ENCODE measurements at places on chromosomes 5 and 9.

DNA sequence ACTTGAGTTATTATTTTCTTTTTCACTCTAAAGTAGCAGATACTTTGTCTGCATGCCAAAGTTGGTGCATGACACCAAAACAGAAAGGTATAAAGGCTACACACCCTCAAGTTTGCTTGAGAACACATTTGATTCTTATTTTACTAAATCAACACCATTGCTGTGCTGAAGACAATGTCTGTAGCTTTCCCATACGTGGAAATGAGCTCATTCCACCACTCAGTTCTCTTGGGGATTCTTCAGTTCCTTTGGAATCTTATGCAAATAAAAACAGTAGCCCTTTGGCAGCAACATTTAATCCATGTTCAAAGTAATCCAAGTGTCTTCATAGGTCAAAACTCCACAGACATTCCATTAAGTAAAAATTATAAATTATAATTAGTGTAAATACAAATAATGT is 264.9 kb downstream of the TLE1 start:
- no peak for DNase-seq

- no peak for DNase-seq
These were observed 5.3 kb downstream of the SLC1A3 start for GRCh38 chr5:36611520-36612274.

DNA sequence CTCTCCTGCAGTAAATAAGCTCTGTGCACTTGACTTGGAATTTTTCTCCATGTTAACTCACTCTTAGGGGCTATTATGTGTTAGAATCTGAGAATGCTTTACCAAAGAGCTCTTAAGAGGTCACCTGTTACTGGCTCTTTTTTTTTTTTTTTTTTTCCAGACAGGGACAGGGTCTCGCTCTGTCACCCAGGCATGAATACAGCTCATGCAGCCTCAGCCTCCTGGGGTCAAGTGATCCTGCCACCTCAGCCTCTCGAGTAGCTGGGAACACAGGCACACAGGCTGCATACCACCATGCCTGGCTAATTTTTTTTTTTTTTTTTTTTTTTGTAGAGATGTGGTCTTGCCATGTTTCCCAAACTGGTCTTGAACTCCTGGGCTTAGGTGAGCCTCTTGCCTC is 22.1 kb downstream of the HMGXB3 start:
- DNase-seq, result no peak

DNA sequence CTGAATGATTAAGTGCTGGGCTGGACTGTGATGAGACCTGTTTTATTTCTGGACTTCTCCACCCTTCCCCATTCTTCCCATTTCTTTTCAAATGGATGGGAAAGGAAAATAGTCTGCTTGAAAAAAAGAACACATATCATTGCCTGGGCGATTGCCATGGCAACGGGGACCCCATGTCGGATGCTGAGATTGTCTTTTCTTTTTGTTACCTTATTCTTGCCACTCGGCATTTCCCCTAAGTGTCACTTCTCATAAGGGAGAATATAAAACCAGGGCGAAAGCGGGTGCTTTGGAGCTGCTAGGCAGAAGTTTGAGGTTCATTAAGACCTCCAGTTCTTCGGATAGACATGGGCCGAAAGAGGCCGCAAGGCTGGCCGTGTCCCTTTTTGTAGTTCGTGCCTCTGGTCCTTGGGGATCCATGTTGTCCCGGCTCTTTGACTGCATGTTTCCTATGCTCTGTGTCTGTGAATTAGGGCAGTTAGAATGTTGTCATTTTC is 763 bp downstream of the FGD3 start:
- DNase-seq, result no peak

DNA sequence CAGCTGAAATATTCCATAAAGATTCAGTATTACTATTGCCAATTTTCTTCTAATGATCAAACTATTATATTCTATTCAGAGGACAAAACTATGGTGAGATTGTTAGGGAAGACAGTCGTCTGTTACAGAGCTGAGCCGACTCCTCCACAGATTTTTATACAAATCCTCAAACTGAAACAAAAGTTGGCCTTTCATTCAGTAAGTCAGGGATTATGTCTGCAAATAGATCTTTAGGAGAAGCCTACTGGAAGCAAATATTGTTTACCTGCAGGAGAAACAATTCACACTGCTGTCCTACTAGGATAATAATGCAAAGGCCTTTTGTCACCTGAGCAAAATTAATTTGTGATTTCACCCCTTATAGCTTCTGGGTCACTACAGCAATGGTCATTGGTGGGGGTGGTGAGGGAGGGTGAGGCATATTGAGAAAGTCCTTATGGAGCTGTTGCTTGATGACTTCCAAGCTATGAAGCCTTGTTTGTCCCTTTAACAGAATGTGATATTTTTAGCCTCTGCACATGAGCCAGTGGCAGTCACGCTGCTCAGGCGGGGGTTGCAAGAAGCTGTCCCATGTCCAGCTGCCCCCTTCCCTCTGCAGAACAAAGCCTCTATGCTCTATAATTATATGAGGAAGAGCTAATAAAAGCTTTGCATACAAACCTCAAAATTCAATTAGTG is 200.5 kb upstream of the KLF9 start:
- DNase-seq, result no peak

GRCh38 chr5:33299621-33300208 is 141.1 kb upstream of the TARS1 start:
- no peak for DNase-seq

GRCh38 chr9:100063185-100063584 is 35.6 kb downstream of the ERP44 start:
- no peak for DNase-seq

DNA sequence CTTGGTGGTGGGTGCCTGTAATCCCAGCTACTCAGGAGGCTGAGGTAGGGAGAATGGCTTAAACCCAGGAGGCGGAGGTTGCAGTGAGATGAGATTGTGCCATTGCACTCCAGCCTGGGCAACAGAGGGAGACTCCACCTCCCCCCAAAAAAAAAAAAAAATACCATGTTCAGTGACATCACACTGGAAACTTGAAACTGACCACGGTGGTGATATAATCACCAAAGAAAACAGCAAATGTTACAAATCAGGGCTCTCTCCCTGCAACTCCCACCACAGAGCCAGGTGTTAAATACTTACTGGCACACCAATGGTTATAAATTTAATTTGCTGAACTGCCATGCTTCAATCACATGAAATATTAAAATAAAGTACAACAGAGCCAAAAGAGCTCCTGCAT is 81.4 kb downstream of the ZNF608 start:
- no peak for DNase-seq

DNA sequence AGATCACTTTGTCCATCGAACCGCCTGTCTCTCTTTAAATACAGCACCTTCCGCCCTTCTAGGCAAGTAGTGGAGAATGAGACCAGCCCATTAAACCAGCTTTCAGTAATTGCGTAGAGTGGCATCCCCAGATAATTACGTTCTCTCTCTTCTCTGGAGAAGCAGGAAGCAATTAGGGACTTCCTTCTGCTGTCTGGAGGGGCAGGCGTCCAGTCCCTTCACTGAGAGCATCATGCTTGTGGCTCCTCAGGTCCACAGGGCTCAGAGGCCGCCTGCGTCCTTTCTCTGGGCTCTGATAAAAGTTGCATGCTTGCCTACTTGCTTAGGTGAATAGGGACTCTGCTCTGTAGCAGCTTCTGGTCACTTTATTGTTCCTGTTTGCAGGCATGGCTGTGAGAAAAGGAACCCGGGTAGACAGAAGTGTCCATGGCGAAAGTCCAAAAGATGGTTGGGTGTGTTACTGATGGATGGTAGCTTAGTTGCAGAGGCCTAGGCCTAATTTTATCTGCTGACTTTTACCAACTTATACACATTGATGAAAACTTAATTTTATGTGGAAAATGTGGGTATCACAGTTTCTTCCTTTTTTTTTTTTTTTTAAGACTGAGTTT is 299.1 kb upstream of the PANK3 start:
- DNase-seq, result no peak

GRCh38 chr9:108142504-108143201 is 653.1 kb upstream of the KLF4 start:
- no peak for DNase-seq

GRCh38 chr9:113876151-113876992 is at the start of gene ZNF618:
Gene ZNF618 (plus strand): TSS chr9:113876309. CDS start chr9:113876381, 72 bp downstream.
- no peak for DNase-seq

DNA sequence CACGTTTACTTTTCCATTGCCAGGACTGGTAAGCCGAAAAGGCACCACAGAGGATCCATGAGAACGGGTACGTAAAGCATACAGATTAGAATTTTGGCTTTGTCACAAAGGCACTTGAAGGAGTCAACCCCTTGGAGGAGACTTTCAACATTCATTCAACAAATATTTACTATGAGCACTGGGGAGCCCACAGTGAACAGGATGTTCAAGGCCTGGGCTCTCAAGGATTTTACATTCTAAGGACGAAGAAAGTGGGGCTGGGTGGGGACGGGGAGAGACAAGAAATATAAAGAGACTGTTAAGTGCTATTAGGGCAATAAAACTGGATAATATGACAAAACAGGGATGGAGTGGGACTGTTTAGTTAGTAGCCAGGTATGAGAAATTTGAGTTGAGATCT is 66.0 kb downstream of the KLF4 start:
- no peak for DNase-seq

GRCh38 chr5:34571677-34572041 is 84.5 kb upstream of the RAI14 start:
- DNase-seq, result no peak

DNA sequence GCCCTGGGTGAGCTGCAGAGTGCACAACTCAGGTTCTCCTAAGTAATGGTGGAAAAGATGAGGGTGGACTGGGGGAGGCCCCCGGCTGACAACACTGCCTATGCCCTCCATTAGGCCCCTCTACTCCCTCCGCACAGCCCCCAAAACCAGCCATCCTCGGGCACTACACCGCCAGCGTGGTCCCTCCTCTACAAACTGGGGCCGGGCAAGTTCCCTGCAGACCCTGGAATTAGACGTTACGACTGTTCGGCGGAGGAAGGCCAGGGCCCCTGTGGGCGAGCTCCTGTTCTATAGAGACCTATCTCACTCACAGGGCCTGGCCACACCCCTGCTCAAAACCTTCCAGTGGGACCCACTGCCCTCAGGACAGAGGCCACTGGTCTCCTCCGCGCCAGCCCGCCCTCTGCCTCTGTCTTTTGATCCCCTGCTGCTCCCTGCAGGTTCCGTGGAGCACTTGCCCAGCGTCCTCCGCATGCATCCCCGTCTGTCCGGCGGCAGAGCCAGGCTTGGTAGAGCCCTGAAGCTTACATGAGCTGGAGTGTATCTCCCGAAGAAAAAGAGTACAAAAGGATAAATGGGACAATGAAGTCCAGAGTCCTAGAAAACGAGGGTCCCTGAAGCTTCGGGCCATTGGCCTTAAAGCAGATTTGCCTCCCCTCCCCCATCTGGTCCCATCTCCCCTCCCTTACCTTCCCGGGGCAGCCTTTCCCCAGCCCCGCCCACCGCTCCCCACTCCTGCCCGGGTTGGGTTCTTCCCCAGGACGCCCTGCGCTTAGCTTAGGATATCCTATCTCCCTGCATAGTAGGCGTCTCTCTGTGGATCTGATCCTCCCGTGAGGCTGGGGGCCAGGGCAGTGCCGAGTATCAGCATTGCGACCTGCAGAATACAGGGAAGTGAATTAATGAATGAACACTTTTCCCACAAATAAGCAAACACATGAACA is 71.3 kb downstream of the HRH2 start:
- no peak for DNase-seq

- no peak for DNase-seq
These were observed 32.4 kb downstream of the PCDHGC5 start for GRCh38 chr5:141521244-141521781.

GRCh38 chr9:9612755-9613154 is 1000.0 kb downstream of the PTPRD start:
- no peak for DNase-seq

DNA sequence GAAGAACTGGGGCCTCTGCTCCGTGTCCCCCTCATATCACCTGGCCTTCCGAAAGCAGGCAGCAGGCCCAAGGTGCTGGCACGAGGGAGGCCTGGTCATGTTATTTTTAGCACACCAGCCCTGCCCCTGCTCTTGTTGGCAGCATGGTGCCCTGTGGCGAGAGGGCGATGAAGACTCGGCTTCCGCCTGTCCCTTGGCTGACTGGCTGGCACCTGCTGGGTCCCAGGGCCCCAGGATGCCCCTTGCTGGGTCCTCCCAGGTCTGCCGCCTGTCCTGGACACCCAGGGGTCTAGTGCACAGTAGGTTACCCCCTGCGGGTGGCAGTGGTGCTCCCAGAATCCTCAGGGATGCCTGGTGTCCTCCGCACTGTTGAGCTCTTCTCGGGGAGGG is 77.0 kb downstream of the RXRA start:
- DNase-seq, result no peak

- no peak for DNase-seq
These were observed 32.4 kb upstream of the CYFIP2 start for GRCh38 chr5:157233515-157233914.

- no peak for DNase-seq
These were observed 24.6 kb downstream of the CAMK2A start for GRCh38 chr5:150264667-150265603.

- no peak for DNase-seq
These were observed 12.0 kb downstream of the IRX1 start for GRCh38 chr5:3607541-3608181.

- DNase-seq, result no peak
These were observed 10.1 kb upstream of the FOXI1 start for GRCh38 chr5:170095646-170096045.
